ENCODE measurements at places on chromosomes 12 and 14.

GRCh38 chr12:40054555-40055227, 51.2 kb downstream of the SLC2A13 start:
- no peak for DNase-seq

- DNase-seq = no peak
Measured at GRCh38 chr12:68614105-68614679, 3.5 kb downstream of the RAP1B start.

- DNase-seq = no peak
Measured at GRCh38 chr12:72453550-72453949, 181.4 kb downstream of the TRHDE start.

- DNase-seq = no peak
Measured at GRCh38 chr12:105142259-105142658, 34.7 kb downstream of the WASHC4 start.

GRCh38 chr14:51564460-51564859, 87.2 kb upstream of the FRMD6 start:
- no peak for DNase-seq

DNA sequence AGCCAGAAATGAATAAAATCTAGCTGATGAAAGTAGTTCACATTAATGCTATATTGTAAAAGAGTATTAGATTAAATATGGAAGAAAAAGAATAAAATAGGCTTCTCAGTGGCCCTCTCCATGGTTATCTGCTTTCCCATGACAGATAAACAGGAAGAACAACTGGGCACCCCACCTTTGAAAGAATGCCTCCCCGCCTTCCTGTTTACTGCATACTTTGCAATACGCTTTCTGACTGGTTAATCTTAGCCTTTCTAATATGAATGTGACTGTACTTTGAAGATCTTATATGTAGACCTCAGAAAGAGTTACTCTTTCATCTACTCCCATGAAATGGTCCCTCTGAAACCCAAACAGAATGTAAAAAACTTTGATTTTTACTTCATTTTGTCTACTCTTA, 34.1 kb upstream of the DAAM1 start:
- no peak for DNase-seq

DNA sequence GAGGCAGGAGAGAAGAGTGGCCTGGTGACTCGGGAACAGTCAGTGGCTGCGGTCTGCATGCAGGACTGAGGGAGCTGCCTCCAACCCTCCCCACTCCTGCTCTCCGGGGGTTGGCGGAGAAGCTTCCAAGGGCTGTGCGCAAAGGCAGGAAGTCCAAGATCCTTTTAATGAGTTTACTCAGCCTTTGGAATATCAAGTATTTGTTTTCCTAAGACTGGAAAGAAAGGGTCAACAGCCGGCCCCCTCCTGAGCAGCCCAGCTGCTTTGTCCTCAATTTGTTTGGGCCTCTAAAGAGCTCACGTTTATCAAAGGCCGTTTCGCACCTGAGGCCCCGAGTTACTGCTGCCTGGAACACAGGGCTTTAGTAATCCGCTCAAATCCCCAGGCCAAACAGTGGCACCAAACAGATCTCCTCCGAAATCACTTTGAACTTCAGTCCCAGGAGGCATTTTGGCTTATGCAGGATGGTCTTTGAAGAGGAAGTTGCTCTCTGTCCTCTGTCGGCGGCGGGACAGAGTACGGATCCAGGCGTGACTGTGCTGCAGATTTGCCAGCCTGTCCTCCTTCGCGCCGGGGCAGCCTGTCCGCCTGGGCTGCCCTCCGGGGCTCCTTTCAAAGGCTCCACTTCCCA, 117.2 kb upstream of the FZD10 start:
- DNase-seq = no peak

DNA sequence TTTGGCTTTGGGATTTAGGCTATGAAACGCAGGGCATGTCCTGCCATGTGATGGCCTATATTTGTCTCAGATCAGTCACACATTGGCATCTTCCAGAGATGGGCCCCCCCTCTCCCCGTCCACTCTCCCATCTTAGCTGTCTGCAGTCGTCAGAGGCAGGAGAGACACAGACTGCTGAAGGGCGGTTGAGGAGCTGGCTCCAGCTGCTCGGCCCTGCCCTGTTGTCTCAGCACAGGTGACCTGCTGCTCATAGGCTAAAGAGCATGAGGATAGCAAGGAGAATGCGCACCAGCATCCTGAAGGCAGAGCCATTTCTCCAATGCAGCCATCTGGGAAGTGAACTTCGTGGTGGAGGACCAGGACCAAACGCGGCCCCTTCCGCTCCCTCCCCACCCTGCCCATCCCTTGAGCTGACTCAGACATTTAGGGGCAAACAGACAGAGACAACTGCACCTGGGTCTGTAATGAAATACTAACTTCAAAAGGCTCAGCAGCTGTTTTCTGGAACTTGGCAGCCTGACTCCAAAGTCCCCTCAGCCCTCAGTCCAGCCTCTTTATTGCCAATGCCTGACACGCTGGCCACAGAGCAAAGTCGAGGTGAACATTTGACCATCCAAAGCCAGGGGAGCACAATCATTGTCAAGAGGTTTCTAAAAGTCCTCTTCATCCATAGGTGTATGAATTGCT, 22.3 kb downstream of the FZD10 start:
- DNase-seq = no peak

DNA sequence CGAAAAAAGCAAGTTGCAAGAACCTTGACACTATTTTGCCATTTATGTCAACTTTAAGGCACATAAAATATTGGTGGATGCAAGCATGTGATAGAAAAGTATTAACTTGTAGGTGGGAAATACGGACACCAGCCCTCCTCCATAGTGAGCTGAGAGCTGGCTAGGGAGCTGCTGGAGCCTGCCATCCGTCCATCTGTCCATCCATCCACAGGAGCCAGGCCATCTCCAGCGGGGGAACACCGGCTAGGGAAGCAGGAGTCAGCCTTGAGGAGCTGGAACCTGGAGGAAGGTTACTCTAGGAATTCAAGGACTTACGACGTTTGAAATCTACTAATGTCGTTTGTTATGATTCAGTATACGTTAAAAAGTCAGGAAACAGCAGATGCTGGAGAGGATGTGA, 120.7 kb upstream of the C14orf180 start:
- no peak for DNase-seq

GRCh38 chr12:57429473-57430111, 1.3 kb downstream of the R3HDM2 start:
- DNase-seq = no peak

DNA sequence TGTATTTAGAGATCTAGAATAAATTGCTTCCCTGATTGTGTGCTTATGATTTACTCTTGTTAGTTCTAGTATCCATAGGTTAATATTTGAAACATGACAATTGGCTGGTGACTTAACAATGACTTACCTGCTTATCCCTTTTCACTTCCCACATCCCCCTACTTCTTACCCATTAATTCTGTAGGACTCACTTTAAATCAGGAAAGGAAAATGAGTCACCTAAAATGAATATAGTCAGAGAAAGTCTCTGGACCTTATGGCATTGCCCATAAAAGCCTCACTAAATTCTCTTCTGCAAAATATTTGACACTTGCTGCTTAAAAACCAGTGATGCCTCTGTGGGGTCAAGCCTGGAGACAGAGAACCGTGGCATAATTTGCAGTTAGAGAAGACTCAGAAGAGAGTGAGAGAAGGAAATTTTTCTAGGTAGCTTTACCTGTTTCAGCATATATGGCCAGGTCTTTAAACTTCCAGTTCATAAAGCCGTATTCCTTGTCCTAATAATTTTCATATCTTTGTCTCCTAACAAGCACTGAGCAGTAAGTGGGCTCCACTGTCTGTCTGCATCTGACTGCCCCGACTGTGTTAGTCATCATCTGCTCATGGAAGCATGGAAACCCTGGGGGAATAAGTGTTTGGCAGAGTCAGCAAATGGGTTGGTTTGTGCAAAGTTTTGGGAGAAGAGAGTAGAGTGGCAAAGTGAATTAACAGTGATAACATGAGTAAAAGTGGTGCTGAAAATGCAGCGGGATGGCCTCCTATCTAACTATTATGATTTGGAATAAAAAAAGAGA, 294.4 kb downstream of the AKAP6 start:
- DNase-seq = no peak

DNA sequence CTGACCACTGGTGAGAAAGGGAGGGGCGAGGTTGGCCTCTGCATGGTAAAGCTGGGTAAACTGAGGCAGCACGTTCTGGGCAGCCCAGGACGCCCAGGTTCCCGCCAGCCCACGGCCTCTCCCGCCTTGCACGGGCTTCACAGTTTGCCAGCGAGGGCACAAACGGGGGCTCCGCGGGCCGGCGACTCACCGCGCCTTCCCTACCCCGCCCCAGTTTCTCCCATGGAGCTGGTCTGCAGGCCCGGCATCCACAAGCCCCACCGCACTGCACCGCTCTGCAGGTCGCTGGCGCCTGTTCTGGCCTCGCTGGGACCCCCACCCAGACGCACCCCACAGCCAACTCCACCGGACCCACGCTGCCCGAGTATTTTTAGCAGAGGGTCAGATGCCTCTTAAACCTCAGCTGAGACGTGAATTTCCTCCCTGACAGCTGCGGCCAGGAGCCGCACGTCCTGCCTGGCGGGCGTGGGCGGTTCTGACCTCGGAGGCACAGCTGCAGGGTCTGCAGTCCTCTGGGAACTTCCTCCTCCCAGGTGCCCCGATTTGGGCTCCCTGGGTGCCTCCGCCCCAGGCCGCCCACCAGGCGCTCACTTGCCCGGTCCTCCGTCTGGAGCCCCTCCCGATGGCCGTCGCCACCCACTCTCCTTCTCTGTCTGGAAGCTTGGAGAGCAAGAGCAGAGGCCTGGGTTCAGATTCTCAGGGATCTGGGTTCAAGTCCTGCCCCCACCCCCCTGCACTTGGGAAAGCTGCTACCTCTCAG, 29.5 kb upstream of the INF2 start:
- no peak for DNase-seq

GRCh38 chr12:22481547-22482104, 62.7 kb downstream of the C2CD5 start:
- no peak for DNase-seq

DNA sequence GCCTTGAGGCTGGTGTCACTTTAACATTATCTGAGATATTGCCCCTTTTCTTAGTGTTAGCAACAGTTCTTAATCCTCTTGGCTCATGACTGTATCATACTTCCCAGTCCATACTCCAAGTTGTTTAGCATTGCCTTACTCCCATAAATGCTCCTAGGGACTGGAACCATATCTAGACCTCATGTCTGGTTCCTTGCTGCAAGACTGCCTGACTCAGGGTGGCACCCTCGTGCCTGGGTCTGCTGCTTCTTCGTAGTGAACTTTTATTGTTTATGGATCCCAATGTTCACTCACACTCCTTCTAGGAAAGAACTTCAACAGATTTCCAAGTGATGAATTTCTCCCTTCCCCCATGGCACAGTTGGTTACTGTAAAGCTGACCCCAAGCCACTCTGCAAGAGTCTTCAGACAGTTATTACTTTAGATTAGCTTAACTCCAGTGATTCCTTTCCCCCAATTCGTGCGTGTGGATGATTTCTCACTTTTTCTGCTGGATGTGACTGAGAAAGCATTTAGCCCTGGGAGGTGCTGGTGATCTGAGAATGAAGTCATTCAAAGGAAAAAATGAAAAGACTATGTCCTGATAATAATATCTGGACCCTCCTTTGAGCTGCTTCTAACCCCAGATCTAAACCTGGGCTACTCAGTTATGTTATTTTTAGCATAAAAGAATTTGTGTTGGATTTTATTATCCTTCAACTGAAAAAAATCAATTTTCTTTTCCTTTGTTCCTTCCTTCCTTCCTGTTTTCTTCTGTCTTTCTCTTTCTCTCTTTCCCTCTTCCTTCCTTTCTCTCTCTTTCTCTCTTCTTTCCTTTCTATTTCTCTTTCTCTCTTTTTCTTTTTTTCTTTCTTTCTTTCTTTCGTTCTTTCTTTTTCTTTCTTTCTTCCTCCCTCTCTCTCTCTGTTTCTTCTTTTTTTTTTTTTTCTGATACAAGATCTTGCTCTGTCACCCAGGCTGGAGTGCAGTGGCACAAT, 47.5 kb upstream of the PPP1R12A start:
- no peak for DNase-seq

GRCh38 chr14:58198086-58198485, 1.9 kb upstream of the ACTR10 start:
- DNase-seq = no peak

- no peak for DNase-seq
Measured at GRCh38 chr14:67765192-67765834, 51.1 kb downstream of the ZFYVE26 start.
